ENCODE measurements at places on chromosomes 1 and 21.

DNA sequence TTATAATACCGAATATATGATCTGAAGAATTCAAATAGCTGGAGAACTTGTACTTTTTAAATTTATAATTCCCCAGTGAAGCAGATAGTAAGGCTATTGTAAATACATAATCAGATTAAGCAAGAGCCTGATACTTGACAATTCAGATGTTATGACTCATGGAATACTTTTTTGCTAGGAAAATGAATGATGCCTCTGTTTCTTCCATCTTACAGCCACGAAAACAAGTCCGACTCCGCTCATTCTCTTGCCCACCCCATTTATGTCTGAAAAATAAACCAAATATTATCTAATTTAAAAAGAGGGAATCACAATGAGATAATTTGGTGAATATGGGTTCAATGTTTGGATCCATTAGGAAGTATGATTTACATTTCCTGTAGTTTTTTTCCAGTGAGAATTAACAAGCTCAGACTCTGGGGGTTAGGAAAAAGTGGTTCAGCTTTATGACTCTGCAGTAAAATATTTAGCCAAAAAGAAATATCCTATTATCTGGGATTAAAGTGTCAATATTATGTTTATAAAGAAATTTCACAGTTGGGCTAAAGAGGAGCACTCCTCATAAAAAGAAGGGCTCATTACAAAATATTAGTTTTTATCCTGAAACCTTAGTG lies 50.4 kb upstream of the DAB1 start:
- no peak for DNase-seq

GRCh38 chr1:21287905-21288514 lies 2.3 kb downstream of the ECE1 start:
- DNase-seq, result no peak

DNA sequence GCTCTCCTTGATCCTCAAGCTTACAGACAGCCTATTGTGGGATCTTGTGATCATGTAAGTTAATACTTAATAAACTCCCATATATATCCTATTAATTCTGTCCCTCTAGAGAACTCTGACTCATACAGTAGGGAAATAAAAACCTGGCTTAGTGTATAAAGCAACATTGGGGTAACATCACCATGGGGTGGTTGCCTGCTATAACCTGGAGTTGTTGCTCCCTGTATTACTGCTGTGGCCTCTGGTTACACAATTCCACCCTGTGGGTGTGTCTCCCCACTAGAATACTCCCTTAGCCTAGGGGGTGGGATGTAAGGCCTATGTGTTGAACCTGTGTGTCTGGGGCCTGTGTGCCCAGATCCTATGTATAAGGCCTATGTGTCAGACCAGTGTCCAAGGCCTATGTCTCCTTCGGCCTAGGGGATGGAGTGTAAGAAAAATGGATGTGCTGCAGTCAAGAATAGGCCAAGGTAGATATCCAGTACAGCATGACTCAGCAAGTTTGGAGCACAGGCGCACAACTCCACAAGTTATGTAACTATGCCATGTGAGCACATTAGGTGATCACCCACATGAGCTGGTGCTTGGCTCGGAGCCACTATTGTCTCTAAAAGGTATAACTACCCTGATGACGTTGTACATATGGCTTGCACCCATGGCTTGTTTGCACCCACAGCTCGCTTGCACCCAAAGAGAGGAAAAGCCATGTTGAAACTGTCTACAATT lies 96.8 kb upstream of the C1orf21 start:
- no peak for DNase-seq

- no peak for DNase-seq
These were observed 38.2 kb downstream of the KANK4 start for GRCh38 chr1:62280960-62281465.

- DNase-seq, result no peak
These were observed 14.3 kb downstream of the TSPAN2 start for GRCh38 chr1:115074839-115075534.

GRCh38 chr21:36055551-36055950 lies 4.8 kb downstream of the SETD4 start:
- no peak for DNase-seq

DNA sequence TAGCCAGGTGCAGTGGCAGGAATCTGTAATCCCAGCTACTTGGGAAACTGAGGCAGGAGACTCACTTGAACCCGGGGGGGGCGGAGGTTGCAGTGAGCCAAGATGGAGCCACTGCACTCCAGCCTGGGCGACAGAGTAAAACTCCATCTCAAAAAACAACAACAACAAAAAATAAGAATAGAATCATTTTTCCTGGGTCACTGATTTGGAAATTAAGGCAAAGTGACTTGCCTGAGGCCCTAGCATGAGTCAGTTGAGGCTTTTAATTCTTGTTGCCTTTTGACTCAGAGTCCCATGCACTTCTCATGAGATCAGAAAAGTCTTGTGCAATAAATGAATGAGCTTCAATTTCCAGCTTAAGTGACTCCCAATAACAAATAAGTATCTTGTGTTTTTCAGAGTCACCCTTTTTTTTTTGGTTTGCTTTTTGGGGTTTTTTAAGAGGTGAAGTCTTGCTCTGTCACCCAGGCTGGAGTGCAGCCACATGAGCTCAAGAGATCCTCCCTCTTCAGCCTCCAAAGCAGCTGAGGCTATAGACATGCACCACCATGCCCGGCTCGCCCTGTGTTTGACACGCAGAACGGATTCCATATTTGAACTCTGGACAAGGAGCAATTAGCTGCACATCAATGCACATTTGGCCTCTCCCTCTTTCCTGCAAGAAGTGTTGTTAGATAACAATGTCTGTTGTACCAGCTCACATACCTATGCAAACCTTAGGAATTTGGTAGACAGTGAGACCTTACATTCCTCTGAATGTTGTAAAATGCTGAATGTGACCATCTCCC lies 3.4 kb upstream of the PLEKHM2 start:
- no peak for DNase-seq

DNA sequence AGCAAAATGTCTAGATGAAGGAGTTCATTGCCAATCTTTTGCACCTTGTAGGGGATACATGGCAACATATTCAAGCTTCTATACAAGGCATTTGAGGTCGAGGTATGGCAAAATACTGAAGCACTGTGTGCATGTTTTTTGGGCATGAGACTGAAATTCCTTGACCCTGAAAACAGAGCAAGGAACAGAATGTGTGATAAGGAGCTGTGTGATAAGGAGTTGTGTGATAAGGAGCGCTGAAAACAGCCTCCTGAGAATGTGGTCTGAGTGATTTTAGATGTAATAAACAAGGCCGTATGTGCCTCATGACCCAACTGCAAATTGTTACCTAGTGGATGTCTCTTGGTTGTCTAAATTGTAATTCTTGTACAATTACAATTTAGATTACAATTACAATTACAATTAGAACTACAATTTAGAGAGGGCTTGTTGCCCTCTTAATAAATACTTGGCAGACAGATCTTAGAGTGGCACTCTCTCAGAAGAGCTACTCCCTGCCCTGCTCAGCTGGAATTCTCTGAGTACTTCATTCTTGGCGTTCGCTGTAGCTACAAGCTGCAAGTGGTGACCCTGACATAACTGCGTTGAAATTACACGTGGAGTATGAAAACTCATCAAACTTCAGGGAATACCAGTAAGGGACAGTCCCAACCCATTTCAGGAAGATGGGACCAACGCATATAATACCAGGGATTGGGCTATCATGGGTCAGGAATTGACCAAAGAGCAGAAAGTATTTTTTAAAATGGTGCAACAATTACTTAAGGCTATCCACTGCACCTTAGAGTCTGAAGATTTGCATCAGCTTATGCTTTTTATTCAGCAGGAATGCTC lies 20.0 kb upstream of the ITLN1 start:
- no peak for DNase-seq

DNA sequence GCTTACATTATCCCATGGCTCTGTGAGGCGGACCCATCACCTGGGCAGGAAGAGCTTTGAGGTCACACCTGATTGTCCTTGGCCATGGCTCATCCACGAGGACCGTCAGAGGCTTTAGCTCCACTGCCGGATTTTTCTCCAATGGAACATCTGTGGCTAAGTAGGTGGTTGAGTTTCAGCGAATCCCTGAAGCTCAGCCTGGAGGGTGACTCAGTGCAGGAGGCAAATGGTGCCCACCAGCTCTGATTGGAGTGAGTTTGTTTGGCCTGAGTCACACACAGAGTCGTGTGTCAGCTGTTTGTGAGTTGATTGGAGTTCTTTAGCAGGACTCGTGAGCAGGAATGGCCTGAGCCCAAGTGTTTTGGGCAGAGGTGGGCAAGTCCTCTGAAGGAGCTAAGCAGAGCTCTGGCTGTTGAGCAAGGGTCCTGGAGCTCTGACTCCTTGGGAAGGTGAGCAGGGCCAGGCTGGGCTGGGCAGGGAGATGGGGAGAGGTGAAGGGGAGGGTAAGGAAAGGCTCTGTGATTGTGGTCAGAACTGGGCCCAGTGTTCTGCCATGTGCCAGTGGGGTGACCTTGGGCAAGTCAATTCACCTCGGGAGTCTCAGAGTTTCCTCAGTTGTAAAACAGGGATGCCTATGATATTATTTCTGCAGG lies 2.0 kb downstream of the SLC6A17 start:
- DNase-seq, result no peak

DNA sequence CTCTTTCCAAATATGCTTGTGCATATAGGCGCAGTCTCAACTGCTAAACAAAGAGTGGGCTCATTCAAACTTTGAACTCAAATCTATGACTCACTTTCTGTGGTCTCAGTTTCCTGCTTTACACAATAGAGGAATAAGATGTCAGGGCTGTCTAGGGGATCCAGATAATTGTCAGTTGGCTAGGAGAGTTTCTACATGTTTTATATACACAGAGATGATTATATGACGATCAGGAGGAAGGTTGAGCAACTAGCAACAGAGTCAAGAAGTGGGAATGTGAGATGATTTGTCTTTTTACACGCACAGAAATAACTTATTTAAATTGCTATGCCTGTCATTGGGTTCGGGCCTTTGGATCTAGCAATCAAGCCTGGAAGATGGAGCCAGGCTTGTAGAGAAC lies 299.4 kb upstream of the LYPLAL1 start:
- DNase-seq, result no peak

- DNase-seq, result no peak
These were observed 838 bp downstream of the OR2C3 start for GRCh38 chr1:247535402-247535801.

- DNase-seq, result peak; percentile 6
These were observed 636 bp downstream of the VAMP4 start for GRCh38 chr1:171740987-171741871.

DNA sequence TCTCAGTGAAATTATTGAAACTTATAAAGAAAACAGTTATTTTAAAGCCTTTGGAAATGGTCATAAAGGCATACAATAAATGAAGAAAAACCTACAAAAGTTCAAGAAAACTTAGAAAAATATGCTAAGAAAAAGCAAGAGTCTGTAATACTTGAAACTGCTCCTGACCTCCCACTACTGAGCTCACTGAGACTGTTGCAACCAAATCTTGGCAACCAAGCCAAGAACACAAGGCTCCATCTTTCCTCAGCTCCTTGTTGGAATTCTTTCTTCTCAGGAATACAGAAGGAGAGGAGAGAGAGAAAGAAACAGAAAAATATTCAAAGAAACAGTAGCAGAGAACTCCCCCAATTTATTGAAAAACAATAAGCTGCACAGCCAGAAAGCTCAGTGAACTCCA lies 160.5 kb downstream of the RASAL2 start:
- no peak for DNase-seq

DNA sequence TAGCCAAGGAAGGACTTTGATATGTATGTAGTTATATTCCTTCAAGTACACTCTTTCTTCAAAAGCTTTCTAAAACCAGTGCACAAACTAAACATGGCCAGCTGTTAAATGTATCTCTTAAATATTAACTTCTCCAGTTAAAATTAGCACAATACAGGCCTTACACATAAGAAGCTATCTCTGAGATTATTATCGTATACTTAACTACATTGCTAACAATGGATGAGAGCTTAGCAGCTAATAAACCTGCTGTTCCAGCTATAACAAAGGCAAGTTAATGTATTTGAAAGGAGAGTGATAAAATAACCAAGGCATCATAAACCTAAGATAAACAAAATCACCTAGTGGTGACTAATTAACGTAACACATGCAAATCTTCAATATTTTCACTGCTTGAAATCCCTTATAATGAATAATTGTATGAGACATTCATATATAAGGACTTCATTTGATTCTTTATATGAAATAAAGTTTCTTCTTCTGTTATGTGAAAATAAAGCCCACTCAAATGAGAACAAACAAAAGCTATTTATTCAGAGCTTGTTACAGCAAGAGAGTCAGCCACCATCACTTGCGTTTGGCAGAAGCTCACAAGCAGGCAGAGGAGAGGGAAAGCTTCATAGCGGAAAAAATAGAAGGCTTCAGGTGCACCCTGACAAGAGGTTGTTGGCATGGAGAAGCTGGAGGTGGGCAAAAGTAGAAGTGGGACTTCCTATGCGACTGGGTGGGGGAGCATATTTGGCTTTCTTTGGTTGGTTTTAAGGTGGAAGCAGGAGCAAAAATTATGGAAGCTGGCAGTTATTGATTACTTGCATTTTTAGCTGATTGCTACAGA lies 274.1 kb upstream of the CHRM3 start:
- DNase-seq, result no peak

DNA sequence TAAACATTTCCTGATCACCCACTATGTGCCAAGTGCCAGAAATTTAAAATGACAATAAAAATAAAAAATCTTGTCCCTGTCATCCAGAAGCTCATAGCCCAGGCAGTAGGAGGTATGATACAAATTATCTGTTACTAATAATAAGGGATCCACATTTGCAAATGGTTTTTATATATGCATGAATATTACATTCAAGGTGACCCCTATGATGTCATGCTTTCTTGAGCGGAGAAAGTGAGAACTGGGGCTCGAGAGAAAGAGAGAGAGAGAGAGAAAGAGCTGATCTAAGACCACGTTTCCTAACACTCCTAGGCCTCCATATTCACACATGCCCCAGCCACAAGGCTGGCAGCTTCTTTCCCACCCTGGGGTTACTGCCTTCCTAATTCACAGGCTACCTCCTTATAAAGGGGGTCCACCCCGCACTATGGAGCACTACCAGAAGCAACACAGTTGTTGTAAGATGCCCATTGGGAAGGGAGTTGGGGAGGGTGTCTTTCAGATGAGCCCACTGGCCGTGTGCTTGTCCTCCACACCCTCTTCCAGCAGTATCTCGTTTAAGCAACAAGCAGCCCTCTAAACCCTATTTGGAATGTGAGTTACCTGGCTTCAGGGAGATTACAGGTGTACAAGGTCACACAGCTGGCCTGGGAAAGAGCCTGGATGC lies 28.8 kb upstream of the LRRN2 start:
- no peak for DNase-seq

GRCh38 chr1:156319664-156320063 lies 18.4 kb downstream of the CCT3 start:
- no peak for DNase-seq

GRCh38 chr1:147472966-147473732 lies 68.2 kb upstream of the BCL9 start:
- DNase-seq, result no peak

DNA sequence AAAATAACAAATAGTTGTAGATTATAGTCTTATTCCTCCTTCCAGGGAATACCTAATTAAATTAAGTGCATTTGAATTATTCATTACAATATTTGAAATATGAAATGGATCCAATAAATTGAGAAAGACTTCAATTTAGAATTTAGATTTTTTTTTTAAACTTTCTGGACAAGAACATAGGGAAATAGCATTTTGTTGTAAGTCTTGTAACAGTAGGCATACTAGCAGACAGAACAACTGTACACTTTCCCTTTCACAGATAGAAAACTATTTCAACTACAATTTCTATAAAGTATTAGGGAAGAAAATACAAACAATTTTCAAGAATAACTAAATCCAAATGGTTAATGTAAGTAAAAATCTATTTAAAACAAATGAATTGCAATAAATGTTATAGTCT lies 577.5 kb downstream of the USP25 start:
- no peak for DNase-seq

Measured in stimulated activated CD4-positive, alpha-beta T cell treated with anti-CD3 and anti-CD28 coated beads, Interleukin-2, amount 100 ng/mL, for 4 hours (primary cell).